ENCODE measurements at places on chromosomes 1 and 21. TPM values are rescaled to one million over a fixed set of nuclear protein-coding genes. Genes with fewer than 3 reads are reported as not detected.

The BCAN gene
- not detected for total RNA-seq

The MRPL9 gene
- 91.2 TPM for total RNA-seq

The FYB2 gene
- total RNA-seq = not detected

The LIN9 gene
- 2.0 TPM for total RNA-seq

The IGSF9 gene
- 7.7 TPM for total RNA-seq

The RNU1-1 gene
- total RNA-seq = under 0.01 TPM

The TEX38 gene
- not detected for total RNA-seq

The AMY2B gene
- 2.2 TPM for total RNA-seq

The RGS13 gene
- not detected for total RNA-seq

The RAP1GAP gene
- 1.3 TPM for total RNA-seq

The NPHS2 gene
- total RNA-seq = not detected

The ESPN gene
- total RNA-seq = not detected

The KANK4 gene
- total RNA-seq = 137 TPM

The FCAMR gene
- total RNA-seq = not detected

The IL19 gene
- total RNA-seq = not detected

The GPR157 gene
- total RNA-seq = 4.2 TPM

The TMPRSS3 gene
- not detected for total RNA-seq

The RCAN3 gene
- total RNA-seq = 11.4 TPM

Measured in placental epithelial cell (primary cell).